Endothelial cell of umbilical vein (primary cell): ENCODE measurements at places on chromosomes 1 and 21. TPM values are rescaled to one million over a fixed set of nuclear protein-coding genes. Genes with fewer than 3 reads are reported as not detected.
A peak's percentile ranks its signal among the peaks of the same experiment; 100 is the strongest.

DNA sequence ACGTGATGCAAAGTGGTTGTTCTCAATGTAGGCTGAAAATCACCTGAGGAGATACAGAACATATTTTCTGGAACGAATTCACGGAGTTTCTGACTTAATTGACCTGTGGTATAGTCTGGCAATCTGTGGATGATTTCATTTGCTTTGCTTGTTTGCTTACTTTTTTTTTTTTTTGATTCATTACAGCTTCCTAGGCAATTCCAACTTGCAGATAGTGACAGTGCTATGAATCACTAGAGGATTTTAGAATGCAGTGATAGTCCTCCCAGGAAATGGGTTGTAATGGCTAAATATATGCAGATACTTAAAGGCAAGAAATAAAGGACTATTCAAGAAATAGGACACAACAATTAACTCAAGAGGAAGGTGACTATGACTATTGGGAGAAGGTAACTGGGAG lies 1378.1 kb upstream of the PRMT6 start:
- no peak for DNase-seq

DNA sequence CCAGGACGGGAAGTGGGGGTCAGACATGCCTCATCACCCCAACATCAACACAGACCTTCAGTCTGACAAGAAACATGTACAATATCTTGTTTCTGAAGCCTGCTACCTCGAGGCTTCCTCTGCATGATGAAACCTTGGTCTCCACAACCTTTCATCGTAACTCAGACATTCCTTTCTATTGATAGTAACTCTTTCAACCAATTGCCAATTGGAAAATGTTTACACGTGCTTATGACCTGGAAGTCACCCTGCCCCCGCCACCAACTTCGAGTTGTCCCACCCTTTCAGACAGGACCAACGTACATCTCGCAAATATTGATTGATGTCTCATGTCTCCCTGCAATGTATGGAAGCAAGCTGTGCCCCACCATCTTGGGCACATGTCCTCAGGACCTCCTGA lies 159.5 kb downstream of the ETS2 start:
- DNase-seq: no peak

DNA sequence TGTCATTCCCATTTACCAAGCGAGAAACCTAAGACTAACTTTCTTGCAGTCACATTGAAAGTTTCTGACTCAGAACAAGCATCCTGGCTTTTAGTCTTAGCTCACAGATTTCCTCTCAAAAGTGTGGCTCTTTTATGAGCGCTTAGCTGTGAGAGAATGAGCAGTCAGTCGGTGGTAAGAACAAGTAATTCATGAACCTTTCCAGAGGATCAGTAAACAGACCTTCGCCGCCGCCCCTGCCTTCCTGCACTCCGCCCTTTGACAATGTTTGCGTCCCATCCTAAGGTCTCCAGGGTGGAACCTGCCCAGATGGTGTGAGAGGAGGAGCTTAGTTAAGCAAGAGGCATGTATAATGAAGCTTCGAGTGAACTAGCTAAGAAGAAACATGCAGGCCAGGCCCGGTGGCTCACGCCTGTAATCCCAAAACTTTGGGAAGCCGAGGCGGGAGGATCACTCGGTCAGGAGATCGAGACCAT lies 142.4 kb downstream of the GLUL start:
- no peak for DNase-seq

DNA sequence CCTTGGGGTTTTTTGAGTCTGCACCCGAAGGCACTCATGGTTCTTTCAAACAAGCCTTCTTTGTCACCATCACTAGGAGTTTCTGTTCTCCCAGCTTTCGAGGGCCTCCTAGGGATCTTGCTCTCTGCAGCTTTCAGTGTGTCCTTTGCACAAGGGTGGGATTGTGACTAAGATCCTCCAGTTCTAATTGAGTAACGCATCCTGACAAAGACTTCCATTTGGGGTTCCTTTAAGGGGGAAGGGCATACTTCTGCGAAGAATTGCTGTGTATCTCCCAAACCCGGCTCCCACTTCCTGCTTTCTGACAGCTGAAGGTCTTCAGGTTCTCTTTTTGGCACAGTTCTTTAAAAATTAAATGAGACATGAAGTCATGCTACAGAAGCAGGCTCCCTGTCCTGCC lies 139.4 kb downstream of the EDEM3 start:
- DNase-seq: no peak

DNA sequence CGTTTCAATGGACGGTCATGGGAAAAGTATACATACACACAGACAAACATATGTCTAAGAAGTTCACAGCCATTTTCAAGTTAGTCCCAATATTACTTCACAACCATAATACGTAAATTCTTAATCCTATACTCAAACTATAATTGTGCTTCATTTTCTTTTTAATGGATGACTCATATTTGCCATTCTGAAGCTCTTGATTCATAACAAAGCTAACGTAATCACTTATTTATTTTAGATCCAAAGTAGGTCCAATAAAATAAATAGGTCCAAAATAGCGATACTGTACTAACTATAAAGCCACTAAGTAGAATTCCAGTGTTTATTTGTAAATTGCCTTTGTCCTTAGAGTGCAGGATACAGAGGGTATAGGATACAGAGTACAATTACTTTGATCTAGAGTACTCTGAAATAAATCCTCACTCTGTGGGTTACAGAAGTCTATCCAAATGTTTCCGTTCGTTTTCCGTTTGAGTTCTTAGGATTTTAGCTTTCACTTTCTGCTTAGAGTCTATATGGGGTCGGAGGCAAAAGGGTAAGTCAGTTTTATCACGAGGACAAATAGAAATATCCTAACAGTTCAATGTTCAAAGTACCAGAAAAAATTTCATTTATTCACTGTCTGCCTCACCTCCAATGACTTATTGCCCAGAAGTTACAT lies 8.8 kb upstream of the C1orf115 start:
- DNase-seq: peak; percentile 59

- no peak for DNase-seq
Measured at GRCh38 chr21:42093186-42093585, 22.1 kb downstream of the UMODL1 start.

DNA sequence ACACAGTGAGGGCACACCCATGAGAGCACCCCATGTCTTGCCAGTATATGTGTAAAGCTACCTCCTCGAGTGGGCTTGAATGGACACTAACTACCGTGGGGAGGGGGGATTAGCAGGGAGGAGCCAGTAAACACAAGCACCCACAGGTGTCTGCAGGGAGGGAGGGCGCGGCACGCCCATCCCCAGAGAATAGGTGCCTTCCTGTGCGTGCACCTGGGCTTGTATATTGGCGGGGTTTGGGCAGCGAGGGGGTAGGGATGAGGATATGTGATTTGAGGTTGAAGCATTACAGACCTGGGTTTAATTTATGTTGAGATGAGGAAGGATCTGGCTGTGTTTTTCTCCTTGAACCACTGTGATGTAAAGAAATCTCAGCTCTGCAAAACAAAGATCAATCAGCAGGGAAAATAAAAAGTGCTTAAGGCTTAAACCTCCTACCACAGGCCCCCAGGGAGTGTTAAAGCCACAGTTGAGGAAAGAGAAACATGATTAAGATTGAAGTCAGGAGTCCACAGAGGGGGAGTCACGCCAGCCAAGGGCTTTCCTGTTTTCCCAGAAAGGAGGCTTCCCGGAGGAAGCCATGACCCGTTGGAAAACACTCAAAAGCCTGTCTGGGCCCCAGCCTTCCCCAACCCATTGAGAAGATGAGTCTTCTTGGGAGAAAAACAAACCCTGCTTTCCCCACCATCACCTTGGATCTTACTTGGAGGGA lies 80.0 kb downstream of the CAMK2N1 start:
- DNase-seq: peak; percentile 85

DNA sequence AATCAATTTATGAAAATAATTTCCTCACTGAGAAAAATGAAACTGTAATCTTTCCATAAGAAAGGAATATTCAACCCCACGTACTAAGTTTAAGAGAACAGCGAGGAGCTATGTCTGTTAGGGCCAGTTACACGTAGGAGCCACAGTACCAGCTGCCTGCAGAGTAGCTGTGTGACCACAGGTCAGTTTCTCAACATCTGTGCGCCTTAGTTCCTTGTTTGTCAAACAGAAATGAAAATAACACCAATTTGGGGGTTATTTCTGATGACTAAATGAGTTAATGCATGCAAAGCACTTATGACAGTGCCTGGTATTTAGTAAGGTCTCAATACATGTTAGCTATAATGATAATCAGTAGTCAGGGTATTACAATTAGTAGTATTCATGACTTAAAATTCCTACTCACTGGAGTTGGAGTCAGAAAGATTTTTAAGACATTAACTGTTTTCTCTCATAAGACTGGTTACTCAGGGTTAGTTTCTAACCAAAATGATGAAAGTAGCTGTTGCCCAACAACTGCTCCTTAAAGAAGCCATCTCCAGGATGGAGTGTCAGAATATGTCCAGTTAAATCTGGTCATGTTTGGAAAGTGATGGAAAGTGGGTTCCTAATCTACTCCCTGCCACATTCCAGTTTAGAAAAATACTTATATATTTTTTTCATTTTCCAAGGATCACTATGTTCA lies 85.8 kb upstream of the ZNF648 start:
- no peak for DNase-seq

DNA sequence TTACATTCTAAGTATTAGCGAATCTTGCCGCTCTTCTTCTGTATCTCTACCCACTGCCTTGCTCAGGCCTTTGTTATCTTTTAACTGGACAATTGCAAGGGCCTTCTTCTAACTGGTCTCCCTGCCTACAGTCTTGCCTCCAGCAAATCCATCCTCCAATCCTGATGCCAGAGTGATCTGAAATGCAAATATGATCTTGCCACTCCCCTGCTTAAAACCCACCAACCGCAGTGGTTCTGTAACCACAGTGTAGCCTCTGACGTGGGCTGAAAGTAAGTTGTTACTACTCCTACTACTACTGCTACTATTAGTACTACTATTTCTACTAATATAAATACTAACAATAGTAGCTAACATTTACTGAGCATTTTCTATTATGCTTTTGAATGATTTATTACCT lies 12.4 kb downstream of the MOV10 start:
- DNase-seq: no peak

GRCh38 chr1:208527156-208527555 lies 283.0 kb upstream of the PLXNA2 start:
- DNase-seq: no peak

DNA sequence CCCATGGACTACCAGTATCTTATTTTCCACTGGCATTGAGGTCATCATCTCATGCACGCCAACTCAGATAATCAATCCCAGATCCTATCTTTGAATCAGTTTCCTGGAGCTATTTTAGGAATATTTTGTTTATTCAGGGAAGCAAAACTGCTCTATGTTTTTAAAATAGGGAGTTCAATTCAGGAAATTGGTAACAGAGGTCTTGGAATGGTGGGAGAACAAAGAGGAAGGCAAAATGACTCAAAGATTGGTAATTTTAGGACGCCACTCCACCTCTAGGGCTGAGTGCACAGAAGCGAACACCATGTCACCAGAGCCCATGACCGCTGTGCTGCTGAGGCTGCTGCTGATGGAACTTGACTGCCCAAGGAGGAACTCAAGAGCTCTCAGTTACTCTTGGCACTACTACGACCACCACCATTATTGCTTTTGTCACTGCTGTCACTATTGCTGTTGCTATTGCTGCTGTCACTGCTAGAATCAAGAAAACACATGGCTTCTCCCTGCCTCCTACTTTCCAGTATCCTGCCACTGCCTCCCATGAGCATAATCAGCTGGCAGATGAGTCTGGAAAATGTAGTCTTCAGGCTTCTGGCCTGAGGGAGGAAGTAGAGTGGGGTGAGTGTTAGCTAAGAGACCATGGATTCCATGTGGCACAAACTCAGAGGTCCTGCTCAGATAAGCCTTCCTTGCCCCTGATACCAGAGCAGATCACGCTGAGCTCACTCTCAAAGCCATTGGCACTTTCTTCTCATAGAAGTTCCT lies 71.6 kb upstream of the CNIH3 start:
- DNase-seq: peak; percentile 49

DNA sequence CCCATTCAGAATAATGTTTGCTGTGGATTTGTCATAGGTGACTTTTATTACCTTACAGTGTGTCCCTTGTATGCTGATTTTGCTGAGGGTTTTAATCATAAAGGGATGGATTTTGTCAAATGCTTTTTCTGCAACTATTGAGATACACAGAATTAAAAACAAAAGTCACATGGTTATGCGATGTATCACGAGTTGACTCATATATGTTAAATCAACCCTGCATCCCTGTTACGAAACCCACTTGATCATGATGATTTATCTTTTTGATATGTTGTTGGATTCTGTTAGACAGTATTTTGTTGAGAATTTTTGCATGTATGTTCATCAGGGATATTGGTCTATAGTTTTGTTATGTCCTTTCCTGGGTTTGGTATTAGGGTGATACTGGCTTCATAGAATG lies 10.7 kb upstream of the OR2T34 start:
- DNase-seq: no peak

GRCh38 chr21:23496729-23497128 lies 2110.6 kb downstream of the MRPL39 start:
- DNase-seq: no peak

DNA sequence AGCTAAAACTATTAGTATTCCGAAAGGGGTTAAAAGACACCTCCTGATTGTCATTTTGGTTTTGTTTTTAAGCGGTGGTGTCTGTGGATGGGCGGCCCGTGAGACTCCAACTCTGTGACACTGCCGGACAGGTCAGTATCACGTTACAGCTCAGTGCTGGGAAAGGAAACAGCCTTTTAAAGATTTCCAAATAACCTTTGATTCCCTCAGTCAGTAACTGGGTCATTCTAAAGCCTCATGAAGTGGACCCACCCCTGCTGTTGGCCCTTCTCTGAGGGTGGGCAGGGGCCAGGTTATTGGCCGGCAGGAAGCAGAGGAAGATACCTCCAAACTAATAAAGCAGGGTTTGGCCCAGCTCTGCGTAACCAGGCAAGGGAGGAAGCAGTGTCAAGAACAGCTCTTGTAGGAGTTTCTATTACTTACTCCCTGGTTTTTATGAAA lies 2.3 kb downstream of the RHOU start:
- DNase-seq: no peak

- DNase-seq: no peak
Measured at GRCh38 chr1:227749916-227750710, 14.9 kb downstream of the SNAP47 start.

The KANK4 gene
- not detected in 2 replicates for total RNA-seq

The UBASH3A gene
- total RNA-seq: not detected in 2 replicates

The ANKRD45 gene
- total RNA-seq: 0.37 and 0.62 TPM in 2 replicates

The RGS4 gene
- total RNA-seq: 54.9 and 59.3 TPM in 2 replicates

The HMGB4 gene
- total RNA-seq: not detected in 2 replicates

The IL10 gene
- not detected in 2 replicates for total RNA-seq

The THEMIS2 gene
- total RNA-seq: 6.3 and 11.1 TPM in 2 replicates
